Dermis microvascular lymphatic vessel endothelial cell (primary cell): ENCODE measurements at places on chromosomes 1 and 21. TPM values are rescaled to one million over a fixed set of nuclear protein-coding genes. Genes with fewer than 3 reads are reported as not detected.

The TCHHL1 gene
- total RNA-seq: not detected in 2 replicates

The MARK1 gene
- 1.4 and 2.4 TPM in 2 replicates for total RNA-seq

DNA sequence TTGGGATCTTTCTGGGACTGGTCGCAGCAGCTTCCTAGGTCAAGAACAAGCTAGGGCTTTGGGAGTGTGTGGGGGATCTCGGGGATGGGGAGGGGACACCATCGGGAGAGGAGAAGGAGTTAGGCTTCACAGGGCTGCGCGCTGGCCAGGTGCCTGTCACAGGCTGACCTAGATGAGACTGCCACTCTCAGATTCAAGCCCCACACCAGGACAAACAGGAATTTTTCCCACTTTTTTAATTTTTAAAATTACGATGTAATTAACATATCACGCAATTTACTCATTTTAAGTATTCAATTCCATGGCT lies 180.6 kb downstream of the CAMTA1 start:
- DNase-seq: no peak

- DNase-seq: no peak
Observed at GRCh38 chr1:247407180-247407616, 8.8 kb upstream of the NLRP3 start.

The PAPPA2 gene
- total RNA-seq: under 0.01 TPM in 2 replicates

The LRRC38 gene
- under 0.01 and 0.13 TPM in 2 replicates for total RNA-seq

DNA sequence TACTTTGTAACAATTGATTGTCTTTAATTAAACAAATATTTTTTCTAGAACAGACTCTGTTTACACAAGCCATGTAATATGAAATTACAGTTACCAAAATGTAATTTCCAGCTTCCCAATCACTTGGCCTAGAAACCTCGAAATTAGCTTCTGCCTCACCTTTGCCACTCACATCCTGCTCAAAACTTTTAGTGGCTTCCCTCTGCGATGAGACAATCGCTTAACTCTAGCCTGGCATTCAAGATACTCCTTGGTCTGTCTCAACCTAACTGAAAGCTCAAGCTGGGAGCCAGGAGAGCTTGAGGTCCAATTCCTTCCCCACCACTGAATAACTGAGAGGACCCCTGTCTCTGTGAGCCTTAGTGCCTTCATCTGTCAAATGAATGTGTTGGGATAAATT lies 42.8 kb downstream of the GFI1 start:
- DNase-seq: no peak

The OR2T34 gene
- not detected in 2 replicates for total RNA-seq
